ENCODE measurements at places on chromosomes 11 and 22. TPM values are rescaled to one million over a fixed set of nuclear protein-coding genes. Genes with fewer than 3 reads are reported as not detected.

Gene CHADL
- 3.5 TPM for polyA plus RNA-seq

Gene GNAZ
- 12.2 TPM for polyA plus RNA-seq

Gene TRIM49
- polyA plus RNA-seq: not detected

Gene SLC22A12
- not detected for polyA plus RNA-seq

Gene OR8G1
- polyA plus RNA-seq: not detected

Gene KRTAP5-11
- polyA plus RNA-seq: not detected

Gene PTPN5
- polyA plus RNA-seq: 1.3 TPM

Gene SLC5A4
- 0.72 TPM for polyA plus RNA-seq

Gene RIMBP3C
- polyA plus RNA-seq: not detected

Gene TRIM21
- polyA plus RNA-seq: 19.1 TPM

Gene ZNF215
- polyA plus RNA-seq: 0.47 TPM

Measured in urinary bladder (tissue), 4 donors.